ENCODE measurements at places on chromosomes 6 and 20.

- DNase-seq = no peak
Observed at GRCh38 chr20:23631981-23632710, 5.6 kb downstream of the CST3 start.

DNA sequence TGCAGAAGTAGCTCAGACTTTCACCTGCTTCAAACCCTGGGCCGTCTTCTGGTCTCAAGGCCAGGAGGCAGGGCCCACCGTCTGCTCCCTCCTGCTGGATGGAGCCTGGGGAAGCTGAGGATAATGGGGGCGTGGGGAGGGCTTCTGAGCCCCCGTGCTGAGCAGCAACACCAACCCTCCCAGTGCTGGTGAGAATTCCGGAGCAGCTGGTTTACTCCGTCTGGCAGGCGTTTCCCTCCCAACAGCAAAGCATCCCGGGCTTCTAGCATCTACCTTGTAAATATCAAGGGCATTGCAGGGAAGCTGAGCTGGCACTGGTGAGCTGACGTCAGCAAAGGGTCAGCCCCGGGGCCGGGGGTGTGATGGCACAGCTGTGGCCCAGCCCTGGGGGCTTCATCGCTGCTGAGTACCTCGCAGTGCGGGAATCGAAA, 16.8 kb upstream of the CHRNA4 start:
- no peak for DNase-seq

DNA sequence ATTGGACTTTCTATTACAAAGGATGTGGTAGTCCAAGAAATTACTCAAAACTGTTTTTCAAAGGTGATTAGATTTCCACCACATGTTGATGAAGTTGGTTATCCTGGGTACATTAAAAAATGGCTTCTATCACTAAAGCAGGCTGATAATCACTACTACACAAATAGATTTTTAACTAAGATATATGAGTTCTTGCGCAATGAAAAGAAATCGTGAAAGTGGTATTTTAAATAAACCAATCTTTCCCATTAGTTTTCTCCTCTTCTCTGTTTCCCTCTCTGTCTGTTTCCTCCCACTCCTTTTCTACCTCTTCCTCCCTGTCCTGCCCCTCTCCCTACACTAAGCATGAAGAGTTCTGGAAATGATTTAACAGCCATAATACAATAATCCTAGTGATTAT, 487.9 kb upstream of the CITED2 start:
- no peak for DNase-seq

- DNase-seq = no peak
Observed at GRCh38 chr6:121603486-121603885, 168.0 kb downstream of the GJA1 start.

- DNase-seq = no peak
Observed at GRCh38 chr6:47749757-47750156, 32.1 kb upstream of the OPN5 start.

DNA sequence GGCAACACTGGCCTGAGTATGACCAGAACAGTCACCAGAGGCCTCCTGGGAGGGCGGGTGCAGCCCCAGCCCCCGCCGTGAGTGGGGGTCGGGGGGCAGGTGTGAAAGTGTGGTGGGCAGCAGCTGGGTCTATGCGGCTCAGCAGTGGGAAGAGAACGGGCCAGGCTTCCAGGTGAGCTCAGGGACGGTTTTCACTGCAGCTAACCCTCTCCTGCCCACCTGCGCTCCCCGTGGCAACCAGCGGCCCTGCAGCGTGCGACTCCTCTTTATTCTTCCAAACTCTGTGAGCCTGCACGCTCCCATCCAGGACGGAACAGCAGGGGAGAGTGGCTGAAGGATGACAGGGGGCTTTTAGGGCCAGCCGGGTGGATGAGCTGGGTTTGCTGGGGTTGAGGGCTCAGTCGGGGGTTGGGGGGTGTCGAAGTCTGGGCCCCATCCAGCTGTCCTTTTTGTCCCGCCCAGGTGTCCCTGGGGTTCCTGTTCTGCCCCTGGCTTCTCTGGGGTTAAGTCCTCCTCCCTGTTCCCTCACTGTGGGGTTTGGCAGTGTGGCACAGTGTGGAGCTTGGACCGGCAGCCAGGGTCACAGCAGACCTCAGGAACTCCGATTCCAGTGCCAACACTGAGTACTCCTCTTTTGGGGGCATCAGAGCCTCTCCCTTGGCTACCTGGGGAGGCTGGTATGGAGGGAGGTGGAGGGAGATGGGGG, 859 bp upstream of the BIRC7 start:
- DNase-seq = no peak

GRCh38 chr6:30154709-30155519, 6.1 kb downstream of the TRIM10 start:
- no peak for DNase-seq

GRCh38 chr6:33692760-33693158, 18.7 kb downstream of the UQCC2 start:
- peak; percentile 84 for DNase-seq

DNA sequence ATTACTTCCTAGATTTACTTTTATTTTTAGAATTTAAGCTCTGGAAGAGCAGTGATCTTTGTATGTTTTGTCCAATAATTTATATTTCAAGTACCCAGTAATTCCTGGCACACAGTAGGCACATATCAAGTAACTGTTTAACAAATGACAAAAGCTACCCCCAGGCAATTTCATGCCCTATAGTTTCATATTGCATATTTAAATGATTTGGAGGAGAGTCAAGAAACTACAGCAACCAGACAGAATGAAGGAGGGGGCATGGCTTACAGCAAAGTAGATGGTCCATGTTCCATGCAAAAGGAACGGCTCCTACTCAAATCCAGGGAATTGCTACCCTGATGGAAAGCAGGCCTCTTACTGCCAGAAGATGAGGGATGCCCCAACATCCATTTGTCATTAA, 113.5 kb downstream of the ARHGAP18 start:
- no peak for DNase-seq

DNA sequence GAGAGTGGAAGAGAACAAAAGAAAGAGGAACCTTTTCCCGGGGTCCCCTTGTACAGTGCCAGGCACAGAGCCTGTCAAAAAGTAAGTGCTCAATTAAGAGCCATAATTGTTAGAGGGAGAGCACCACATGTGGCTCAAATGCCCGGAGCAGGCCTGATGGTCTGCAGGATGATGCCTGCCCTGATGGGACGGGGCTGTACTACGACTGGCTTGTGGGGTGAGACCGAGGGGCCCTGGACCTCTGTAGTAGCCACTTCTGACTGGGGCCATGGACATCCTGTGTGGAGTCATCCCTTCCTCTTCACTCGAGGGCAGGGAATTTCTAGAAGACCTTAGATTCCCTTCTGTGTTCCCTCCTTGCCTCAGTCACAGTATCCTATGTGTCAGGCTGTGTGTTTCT, 47.9 kb downstream of the KCNK5 start:
- DNase-seq = no peak

GRCh38 chr20:36541227-36541767, at the start of gene MYL9:
MYL9 (plus strand) TSS chr20:36541519; CDS start chr20:36544885, 3,366 bp downstream.
- no peak for DNase-seq

DNA sequence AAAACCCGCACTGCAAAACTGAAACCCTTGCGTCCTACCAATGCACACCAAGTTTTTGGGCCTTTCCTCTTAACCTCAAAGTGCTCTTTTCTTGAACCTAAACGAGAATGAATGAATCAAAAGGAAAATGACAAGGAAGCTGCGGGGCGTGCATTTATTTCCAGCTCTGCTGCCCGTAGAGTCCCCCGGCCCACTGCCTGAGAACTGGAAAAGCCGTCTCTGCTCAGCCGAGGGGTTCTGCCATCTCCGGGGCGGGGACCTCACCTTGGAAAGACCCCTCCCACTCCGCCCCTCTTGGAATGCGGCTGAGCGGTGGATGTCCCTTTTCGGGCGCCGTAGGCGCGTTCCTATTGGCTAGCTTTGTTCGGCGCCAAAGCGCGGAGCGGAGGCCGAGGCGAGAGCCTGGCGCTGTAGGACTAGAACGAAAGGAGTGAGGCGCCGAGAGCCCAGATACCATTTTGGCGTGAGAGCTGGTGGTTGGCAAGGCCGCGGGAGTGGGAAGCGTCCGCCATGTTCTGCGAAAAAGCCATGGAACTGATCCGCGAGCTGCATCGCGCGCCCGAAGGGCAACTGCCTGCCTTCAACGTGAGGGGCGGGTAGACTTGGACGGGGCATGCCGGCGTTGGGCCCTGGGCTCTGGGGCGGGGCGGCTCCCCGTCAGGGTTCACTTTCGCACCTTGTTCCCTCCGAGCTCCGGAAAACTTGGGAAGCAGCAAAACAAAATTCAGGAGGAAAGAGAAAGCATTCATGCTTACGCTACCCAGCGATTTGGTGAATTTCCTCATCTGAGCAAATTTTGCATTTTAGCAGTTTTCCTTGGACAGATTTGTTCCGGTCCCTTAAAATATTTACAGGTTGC, at the start of gene GINS1:
GINS1 (plus strand) TSS at position 363 of the 859 bp plus-strand sequence; CDS start at position 511, 148 bp downstream.
- DNase-seq = peak; percentile 94

- DNase-seq = no peak
Observed at GRCh38 chr6:138293428-138294395, 75.4 kb upstream of the PBOV1 start.
